ENCODE measurements at places on chromosomes 1 and 21.

GRCh38 chr1:224519874-224520273 lies 85.3 kb upstream of the WDR26 start:
- DNase-seq = no peak

- no peak for DNase-seq
These were observed 48.7 kb downstream of the SPAG17 start for GRCh38 chr1:118136187-118136941.

DNA sequence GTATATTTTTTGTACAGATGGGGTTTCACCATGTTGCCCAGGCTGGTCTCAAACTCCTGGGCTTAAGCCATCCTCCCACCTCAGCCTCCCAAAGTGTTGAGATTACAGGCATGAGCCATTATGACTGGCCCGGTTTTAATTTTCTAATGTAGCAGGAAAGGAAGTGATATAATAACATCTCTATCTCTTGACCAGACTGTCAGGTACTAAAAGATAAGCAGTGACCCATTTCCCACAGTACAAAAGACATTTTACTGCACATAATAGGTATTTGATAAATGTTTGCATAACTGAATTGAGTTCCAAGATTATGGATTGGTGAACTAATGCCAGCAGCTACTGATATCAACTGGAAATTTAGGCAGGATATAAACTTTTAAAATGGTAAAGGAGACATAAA lies 4.0 kb downstream of the NVL start:
- peak; percentile 10 for DNase-seq

DNA sequence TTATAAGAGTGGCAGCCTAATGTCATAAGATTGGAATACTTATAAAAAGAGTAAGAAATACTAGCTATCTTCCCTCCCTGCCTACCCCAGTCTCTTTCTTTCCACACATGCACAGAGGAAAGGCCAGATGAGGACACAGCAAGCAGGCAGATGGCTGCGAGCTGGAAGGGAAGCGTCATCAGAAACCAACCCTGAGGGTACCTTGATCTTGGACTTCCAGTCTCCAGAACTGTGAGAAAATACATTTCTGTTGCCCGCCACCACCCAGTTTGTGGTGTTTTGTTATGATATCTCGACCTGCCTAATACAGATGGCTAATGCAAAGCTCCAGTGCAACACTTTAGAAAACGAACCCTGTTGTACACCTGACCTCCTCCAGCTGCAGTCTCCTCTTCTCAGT lies 2.3 kb upstream of the OR2C3 start:
- DNase-seq = no peak

- no peak for DNase-seq
These were observed 3.1 kb downstream of the BTG2 start for GRCh38 chr1:203308328-203308922.

DNA sequence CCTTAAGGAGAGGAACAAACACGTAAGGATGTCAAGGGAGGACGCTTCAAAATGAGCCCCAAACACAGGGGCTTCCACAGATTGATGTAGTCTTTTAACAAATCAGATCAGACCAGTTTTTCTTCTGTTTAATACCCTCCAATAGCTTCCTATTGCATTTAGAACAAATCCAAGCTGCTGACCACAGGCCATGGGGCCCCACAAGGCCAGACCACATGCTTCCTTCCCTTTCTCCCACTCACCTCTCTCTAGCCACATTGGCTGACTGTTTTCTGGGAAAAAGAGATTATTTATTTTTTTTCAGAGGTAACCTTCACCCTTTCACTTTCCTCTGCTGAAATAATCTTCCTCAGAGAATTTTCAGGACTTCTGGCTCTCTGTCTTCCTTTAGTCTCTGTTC lies 380.6 kb downstream of the SIPA1L2 start:
- DNase-seq = no peak

- no peak for DNase-seq
These were observed 45.7 kb downstream of the PGM1 start for GRCh38 chr1:63638875-63639274.

GRCh38 chr1:170145061-170145460 lies 698 bp upstream of the NTMT2 start:
- DNase-seq = no peak

- DNase-seq = peak; percentile 15
These were observed 129.2 kb downstream of the ADAMTS1 start for GRCh38 chr21:26715878-26716506.

GRCh38 chr1:164756741-164757140 lies 197.8 kb downstream of the PBX1 start:
- DNase-seq = no peak

GRCh38 chr1:94797291-94797690 lies 22.9 kb upstream of the SLC44A3 start:
- DNase-seq = no peak

DNA sequence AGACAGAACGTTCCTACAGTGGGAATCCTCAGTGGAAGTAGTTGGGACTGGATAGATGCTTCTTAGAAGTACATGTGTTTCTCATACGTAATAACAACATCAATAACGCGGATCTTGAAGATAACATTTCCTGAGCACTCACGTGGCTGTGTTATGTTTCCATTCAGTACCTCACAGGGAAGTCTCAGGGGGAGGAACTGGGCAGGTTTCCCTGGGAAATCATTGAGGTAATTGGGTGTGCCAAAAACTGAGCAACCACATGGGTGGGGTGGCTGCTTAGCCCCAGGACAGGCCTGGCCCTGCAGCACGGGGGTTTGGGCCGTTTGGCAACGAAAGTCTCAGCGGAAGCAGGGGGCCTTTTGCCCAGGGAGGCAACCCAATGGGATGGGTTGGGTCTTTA lies 133.8 kb downstream of the ZSCAN20 start:
- DNase-seq = no peak

DNA sequence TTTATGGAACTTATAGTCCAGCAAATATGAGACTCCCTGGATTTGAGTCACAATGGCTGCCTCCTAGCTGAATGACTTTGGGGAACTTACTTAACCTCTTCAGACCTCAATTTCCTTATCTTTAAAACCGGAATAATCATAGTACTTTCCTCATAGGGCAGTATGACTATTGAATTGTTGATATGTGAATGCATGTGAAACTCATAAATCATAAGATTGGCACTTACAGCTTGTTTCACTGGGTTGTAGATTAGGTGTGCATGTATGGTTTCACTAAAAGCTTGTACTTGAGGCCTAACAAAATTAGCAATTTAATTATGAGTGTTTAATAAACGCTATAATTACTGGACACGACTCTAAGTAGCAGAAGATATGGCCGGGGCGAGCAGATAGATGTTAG lies 72.5 kb downstream of the ST6GALNAC5 start:
- no peak for DNase-seq

DNA sequence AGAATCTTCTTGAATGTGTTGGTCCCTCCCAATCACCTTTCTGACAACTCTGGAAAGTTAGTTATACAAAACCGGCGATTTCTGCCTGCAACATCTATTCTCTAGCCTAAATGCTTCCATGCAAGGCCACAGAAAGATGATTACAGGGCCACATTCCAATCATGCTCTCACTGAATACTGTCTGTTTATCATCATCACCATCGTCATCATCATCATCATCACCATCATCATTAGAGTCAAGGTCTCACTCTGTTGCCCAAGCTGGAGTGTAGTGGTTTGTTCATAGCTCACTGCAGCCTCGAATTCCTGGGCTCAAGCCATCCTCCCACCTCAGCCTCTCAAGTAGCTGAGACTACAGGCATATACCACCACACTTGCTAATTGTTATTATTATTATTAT lies 521.2 kb upstream of the DAB1 start:
- DNase-seq = no peak

- no peak for DNase-seq
These were observed 45.5 kb downstream of the TNFSF4 start for GRCh38 chr1:173161510-173162221.

GRCh38 chr1:67390041-67390887 lies 39.9 kb downstream of the SERBP1 start:
- no peak for DNase-seq

DNA sequence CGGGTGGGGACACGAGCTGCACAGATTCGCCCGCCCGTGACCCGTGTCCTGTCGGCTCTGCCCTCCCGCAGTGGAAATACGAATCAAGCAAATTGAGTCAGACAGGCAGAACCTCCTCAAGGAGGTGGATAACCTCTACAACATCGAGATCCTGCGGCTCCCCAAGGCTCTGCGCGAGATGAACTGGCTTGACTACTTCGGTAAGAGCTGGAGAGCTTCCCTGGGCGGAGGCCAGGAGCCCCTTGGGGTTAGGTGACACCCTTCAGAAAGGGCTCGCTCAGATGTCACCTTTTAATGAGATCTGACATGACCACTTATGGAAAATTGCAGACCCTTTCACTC lies 489 bp downstream of the CDCA8 start:
- peak; percentile 27 for DNase-seq

DNA sequence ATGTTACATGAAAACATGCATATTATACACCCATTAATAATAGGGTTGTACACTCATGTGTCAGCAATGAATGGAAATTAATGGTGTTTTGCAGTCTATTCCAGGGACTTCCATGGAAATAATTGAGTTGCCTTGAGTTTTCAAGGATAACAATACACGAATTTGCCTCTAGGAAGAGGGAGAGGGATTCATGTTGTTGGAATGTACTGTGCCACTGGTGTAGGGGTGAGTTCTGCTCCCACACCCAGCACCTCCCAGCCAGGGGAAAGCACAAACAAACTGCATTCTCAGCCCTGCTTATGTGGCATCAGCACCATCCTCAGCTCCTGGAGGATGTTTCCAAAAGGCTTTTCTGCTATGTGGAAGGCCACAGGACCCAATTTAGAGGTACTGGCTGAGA lies 57.8 kb downstream of the BCAR3 start:
- no peak for DNase-seq

DNA sequence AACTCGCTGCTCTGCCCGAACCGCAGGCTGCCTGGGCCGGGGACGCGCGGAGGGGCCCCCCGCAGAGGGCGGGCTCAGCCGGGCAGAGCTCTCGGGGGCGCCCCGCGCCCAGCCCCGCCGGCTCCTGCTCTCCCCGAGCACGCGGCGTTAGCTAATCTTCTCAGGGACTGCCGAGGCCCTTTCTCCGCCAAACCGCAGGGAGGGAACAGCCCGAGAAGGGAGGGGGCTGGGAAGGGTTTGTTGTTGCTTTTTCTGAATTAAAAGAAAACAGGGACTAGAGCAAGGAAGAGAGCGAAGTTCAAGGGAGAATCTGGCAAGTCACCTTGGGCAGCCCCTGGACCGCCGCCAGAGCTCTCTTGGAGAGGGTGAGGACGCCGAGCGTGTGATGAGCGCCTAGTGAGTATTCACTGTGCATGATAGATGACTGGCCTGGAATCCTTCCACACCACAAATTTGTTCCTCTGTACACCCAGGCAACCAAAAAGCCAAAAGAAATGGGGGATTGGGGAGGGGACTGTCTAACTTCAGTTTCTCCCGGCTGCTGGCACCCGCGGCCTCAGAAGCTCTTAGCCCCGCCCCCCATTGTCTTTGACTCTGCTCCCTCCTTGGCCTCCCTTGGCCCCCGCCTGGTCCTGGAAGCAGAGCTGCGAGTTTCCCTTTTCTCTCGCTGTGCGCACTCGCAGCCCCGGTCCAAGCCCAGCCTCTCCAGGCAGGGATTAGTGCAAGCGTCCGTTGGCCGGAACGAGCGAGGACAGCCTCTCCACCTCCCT lies 19.7 kb upstream of the LMX1A start:
- peak; percentile 46 for DNase-seq

- peak; percentile 94 for DNase-seq
These were observed 767 bp upstream of the IRF2BP2 start for GRCh38 chr1:234610666-234611224.

DNA sequence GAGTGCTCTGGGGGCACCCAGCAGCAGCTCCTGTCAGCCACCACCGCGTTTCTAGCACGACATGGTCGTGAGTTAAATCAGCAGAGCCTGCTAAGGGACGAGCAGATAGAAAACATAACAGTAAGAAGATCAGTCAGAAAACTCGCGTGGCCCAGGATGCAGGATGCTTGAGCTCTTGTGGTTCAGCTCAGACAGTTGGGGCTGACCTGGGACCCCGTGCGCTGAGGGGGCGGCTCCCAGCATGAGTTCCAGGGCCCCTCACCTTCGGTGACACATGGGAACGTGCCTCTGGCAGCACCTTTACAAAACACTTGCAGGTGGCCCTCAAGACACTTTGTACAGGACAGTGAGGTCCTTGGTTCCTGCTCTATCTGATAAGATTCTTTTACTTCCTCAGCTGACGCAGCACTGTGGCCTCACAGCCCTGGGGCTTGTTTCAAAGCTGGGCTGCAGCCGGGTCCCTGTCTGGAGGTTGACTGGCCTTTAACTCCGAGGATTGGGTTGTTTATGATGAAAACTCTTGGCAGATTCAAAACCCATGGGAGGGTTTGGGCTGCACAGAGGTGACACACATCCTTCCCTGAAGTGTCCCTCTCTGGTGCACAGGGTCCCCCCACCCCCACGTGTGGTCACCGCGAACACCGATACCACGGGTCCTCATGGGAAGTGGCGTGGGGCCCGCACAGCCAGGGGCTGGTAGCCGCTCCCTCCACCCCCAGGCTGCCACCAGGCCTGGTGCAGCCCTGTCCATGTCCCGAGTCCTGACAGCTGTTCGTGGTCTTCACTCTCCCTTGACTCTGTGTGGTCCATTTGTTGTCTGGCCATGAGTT lies 65.3 kb upstream of the COL6A1 start:
- DNase-seq = no peak

- DNase-seq = peak; percentile 62
These were observed 20.8 kb downstream of the VANGL2 start for GRCh38 chr1:160420881-160421842.

- DNase-seq = no peak
These were observed 7.6 kb upstream of the ENAH start for GRCh38 chr1:225660544-225660946.

- DNase-seq = no peak
These were observed 201.5 kb downstream of the LMO4 start for GRCh38 chr1:87530042-87530807.

All from hematopoietic multipotent progenitor cell treated with erythropoietin and hydrocortisone succinate and interleukin-3 and kit ligand, for 8 days (in vitro differentiated cells).